Skeletal muscle cell (primary cell): ENCODE measurements at places on chromosomes 2 and 18.

DNA sequence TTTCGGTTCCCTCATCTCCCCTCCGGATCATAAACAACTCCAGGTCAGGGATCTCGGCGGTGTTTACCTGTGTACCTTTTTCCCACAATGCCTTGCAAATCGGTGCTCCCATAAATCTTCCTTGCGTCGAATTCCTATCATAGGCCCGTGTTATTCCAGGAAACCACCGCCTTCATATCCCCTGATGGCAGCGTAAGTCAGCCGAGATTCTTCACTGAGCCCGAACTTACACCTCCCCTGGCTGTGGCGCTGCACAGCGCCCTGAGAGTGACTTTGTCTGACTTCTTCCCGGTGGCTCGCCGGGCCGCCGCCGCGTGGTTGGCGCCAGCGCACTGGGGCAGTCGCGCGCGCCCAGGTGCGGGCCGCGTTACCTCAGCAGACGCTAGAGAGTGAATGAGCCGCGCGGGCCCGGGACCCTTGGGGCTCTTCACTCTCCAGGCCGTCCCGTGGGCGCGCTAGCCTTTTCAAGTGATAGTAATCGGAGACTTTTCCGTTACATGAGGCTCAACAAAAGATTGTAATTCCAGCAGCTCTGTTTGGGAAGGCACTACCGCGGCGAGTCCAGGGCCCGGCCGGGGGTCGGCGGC is 101.6 kb downstream of the SPTBN1 start:
- DNase-seq: no peak

DNA sequence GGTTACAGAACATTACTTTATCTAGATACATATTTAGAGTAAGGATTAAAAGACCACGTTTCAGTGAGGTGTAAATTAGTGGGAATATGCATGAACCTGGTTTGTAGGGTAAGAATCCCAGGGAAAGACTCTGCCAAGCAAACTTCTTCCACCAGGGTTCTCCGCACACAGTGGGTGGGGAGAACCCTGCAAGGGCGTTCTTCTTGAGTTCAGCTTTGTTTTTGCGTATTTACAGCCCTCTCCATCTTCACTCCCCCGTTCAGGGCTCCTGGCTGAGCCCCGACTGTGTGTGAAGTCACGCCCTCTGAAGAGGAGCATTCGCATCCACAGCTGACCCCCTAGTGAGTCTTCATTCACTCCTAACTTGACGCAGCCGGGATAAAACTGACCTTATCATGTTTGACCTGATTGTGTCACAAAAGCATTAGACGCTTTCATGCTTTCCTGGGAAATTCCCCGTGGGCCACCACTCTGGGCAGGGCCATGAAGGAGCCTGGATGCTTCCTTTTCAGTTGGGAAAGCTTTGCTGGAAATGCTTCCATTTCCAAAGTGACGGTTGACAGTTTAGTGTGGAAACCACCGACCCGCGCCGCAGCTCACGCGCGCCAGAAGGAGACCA is 1.0 kb downstream of the ALKAL2 start:
- DNase-seq: no peak

GRCh38 chr2:130920415-130921163 is 83.9 kb downstream of the ARHGEF4 start:
- DNase-seq: peak; percentile 6

- no peak for DNase-seq
Observed at GRCh38 chr2:45963816-45964215, 312.3 kb downstream of the PRKCE start.

DNA sequence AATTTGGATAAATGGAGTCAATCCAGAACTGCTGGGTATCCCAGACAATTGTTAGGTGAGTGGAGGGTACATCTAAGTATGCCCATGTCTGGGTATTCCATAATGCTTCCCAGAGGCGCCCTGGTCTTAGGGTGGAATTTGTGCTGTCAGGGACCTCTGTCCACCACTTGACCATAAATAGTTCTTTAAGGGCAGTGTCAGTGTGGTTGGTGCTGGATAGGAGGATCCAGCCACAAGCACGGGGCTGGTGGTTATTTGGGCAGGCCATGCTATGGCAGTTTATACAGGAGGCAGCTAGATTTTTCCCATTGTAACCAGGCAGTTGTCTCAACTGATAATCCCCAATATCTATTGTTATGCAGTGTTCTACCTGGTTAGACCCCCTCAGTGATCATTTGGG is 104.4 kb upstream of the B3GNT2 start:
- no peak for DNase-seq

- DNase-seq: no peak
Observed at GRCh38 chr2:227630322-227630721, 13.0 kb downstream of the SCYGR4 start.

DNA sequence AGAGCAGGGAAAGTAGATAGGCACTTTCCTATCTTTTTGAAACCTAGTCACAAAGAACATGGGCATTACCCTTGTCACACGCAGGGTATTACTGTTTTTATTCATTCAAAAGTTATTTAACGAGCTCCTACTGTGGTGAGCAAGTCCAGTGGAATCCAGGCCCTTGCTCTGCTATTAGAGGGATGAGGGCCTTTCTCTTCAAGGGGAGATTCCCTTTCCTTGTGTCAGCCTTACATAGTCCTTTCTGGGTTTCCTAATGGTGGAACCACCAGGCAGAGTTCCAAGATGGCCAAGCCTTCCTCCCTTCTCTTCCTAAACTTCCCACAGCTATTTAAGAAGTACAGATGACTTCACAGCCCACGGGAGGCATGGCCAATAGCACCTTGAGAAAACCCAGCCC is 64.6 kb downstream of the SPTBN1 start:
- peak; percentile 80 for DNase-seq

DNA sequence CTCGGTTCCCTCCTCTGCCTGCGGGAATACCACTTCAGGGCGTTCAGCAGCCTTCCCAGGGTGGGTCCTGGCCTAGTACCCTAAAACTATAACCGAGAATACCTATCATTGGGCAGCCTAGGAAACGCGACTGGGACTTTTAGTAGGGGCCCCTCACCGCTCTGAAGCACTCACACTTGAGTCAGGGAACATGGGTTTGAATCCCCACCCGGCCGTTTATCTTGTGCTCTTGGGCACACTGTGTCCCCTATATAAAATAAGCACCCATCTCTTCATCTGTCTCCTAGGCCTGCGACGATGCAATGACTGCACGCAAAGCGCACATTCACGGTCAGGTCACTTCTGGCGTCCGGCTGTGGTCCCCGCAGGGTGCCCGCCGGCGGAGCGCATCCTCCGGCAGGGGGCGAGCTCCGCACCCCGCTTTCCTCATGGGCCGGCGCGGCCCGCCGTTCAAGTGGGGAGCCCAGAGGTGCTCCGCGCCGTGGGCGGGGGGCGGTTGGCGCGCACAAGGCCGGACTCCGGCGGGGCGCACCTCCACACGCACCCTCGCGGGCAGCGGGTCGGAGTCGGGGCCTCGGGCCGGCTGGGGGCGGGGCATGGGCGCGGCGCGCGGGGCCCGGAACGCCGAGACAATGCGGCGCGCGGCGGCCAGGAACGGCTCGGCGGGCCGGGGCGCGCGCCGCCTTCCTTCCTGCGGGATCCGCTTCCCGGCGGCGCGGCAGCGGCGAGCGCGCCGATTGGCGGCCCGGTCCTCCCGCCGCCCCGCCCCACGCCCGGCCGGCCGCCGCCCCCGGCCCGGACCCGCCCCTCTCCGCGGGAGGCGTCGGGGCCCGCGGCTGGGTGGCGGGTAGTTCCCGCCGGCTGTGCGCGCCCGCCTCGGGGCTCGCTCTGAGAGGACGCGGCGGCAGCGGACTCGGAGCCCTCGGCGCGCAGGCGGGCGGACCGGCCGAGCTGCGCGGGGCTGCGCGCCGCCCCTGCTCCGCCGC is at the start of gene ASAP2:
Gene ASAP2, plus strand, starts transcription at position 850 of the 986 bp plus-strand sequence. CDS start 293 bp downstream, outside the sequence.
- no peak for DNase-seq

- DNase-seq: peak; percentile 31
Observed at GRCh38 chr2:186129767-186130581, 356.1 kb upstream of the ZC3H15 start.

DNA sequence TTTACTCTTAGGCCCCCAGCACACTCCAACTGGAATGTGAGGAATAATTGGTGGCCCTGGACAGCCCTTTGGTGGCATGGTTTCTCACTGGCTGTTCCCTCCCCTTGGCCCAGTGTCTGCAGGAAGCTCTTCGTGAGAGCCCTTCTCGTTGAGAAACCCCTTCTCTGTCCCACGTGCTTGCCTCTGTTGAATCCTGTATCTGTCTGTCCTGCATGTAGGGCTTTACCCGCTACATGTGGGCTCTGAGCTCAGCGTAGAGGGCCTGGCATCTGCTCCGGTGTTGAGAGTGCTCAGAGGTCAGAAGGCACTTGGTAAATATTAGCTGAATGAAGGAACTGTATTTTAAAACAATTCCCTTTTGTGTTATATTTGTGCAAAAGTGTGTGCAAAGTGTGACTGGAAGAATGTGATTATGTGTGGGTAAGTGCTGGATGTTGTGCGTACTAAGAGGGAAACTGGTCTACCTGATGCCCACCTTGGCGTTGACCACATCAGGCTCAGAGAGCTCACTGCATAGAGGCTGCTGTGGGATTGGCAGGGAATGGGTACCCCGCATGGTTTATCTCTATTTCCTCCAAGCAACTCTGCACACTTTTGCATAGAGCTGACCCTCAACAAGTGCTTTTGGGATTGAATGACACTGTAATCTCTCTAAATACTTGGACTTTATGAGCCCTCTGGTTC is 40.0 kb downstream of the RNF144A start:
- DNase-seq: no peak

GRCh38 chr18:3970929-3971328 is 484.2 kb downstream of the DLGAP1 start:
- no peak for DNase-seq

- no peak for DNase-seq
Observed at GRCh38 chr18:78557371-78557770, 422.2 kb upstream of the SALL3 start.

- no peak for DNase-seq
Observed at GRCh38 chr2:120984046-120984445, 248.4 kb downstream of the GLI2 start.

GRCh38 chr2:3312576-3313345 is 64.9 kb downstream of the EIPR1 start:
- no peak for DNase-seq

DNA sequence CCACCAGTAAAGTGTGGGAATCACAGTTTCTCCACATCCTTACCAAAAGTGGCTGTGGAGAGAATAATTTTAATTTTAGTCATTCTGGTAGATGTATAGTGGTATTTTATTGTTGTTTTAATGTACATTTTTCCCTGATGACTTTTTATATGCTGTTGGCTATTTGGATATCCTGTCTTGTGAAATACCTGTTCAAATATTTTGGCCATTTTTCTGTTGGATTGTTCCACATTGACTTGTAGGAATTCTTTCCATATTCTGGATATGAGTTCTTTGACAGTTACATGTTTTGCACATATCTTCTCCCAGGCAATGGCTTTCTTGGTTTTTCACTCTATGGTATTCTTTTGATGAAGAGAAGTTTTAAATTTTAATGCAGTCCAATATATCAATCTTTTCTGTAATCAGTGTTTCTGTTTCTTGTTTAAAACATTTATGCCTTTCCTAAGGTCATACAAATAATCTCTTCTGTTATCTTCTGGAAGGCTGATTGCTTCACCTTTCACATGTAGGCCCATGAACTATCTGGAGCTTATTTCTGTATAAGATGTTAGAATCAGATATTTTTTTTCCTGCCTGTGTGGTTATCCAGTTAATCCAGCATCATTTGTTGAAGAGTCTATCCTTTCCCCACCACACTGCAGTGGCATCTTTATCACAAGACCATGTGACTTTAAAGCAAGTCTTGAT is 19.0 kb downstream of the AFTPH start:
- no peak for DNase-seq
